Stimulated activated CD8-positive, alpha-beta memory T cell treated with anti-CD3 and anti-CD28 coated beads, Interleukin-4, amount 100 ng/mL, for 1 hour (primary cell): ENCODE measurements at places on chromosomes 4 and X.

- no peak for DNase-seq
Measured at GRCh38 chrX:427812-428725, 41.4 kb upstream of the PPP2R3B start.

GRCh38 chr4:182219411-182220056 lies 23.7 kb upstream of the TENM3 start:
- no peak for DNase-seq

- no peak for DNase-seq
Measured at GRCh38 chr4:40394236-40394635, 59.1 kb downstream of the CHRNA9 start.

DNA sequence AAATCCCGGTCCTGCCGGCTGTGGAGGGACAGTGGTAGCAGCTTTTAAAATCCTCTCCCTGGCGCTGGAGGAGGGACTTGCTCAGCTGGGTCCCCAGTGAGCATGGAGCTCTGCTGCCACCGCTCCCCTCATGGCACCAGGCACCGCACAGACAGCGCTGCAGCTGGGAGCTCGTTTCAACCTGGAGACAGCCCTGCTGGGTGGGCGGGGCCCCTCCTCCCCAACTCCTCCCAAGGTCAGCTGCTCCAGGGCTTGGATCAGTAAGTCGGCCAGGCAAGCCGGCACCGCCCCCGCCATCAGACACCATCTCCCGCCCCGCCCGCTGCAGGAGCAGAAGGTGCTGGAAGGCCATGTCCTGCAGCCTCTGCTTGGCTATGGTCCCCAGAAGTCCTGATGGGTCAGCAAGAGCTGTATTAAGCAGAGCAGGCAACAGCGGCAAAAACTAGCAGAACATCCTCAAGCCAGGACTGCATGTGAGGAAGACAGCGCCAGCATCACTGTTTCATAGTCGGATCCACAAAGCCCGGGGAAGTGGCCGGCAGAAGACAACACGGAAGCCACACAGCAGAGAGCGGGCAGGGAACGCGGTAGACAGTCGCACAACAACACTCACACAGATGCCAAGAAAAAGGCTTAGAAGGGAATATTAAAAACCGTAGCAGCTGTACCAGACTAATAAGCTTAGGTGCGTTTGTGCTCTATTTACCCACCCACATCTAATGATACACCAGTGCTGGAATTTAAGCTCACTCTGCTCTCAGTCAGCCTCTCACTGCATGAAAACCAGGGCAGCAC lies 16.2 kb downstream of the ZFYVE28 start:
- DNase-seq, result no peak

- DNase-seq, result no peak
Measured at GRCh38 chrX:76920607-76921006, 493.1 kb downstream of the MAGEE1 start.

GRCh38 chr4:185945252-185945651 lies 123.7 kb upstream of the TLR3 start:
- no peak for DNase-seq

- DNase-seq, result no peak
Measured at GRCh38 chrX:64190136-64190740, 15.3 kb downstream of the AMER1 start.

DNA sequence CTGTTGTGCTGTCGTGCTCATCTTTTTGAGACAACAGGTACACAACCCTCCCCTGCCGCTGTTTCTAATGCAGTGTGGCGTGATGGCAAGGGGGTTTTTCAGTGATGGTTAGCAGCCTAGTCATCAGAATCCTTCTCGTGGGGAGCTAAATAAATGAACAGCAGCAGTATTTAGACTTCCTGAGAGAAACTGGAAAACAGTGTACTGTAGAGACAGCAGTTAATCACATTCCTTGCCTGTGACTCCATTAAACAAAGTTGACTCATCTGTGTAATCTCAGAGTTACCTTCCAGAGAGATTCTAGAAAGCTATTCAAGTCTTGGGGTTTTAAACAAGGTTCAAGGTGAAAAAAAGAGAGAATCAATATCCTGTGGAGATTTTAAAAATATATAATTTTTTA lies 1753.2 kb upstream of the PCDH7 start:
- DNase-seq, result no peak

- no peak for DNase-seq
Measured at GRCh38 chrX:148784856-148785255, 284.4 kb downstream of the AFF2 start.

- DNase-seq, result no peak
Measured at GRCh38 chrX:154738011-154738738, 12.7 kb downstream of the GAB3 start.

DNA sequence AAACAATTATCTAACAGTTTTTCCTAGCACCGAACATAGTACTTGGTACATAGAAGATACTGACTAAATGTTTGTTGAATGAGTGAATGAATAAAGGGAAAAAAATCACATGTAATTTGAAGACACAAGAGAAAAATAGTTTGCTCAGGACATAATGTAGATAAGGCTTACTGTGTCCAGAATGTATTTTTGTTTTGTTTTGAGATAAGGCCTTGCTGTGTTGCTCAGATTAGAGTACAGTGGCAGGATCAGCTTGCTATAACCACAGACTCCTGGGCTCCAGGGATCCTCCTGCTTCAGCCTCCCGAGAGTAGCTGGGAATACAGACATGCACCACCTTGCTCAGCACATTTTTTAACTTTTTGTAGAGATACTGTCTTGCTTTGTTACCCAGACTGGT lies 6.5 kb downstream of the FAM199X start:
- no peak for DNase-seq

GRCh38 chrX:22486296-22486695 lies 213.6 kb downstream of the CBLL2 start:
- DNase-seq, result no peak

GRCh38 chr4:128649161-128649560 lies 160.3 kb upstream of the JADE1 start:
- DNase-seq, result no peak

DNA sequence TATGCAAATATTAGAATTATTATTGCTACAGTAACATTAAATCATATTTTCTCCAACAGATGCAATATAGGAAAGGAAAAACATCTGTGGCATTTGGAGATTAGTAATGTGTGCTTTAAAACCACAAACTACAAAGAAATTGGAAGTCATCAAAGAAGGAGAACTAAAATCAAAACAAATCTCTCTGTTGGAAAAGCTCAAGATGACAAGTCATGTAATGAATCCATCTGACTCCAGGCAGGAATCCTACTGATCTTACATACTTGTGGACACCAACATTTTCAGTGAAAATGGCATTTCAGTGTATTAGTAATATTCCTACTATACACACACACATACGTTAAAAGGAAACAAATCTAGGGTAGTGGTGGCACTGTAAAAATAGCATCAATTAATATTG lies 98.2 kb downstream of the SLC39A8 start:
- DNase-seq, result no peak

DNA sequence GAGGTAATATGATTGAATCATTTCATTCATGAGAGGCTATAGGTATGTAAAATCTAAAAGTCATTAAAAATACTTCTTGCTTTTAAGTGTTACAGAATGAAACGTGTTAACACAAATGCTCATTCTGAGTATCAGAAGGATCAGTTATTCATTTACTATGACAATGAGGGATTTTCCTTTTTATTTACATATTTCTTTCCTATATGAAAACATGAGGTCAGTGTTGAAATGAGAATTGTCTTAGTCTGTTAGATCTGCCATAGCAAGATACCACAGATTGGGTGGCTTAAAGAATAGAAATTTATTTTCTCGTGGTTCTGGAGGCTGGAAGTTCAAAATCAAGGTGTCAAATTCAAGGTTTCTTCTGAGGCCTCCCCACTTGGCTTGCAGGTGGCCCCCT lies 181.2 kb downstream of the ARHGAP10 start:
- DNase-seq, result no peak

DNA sequence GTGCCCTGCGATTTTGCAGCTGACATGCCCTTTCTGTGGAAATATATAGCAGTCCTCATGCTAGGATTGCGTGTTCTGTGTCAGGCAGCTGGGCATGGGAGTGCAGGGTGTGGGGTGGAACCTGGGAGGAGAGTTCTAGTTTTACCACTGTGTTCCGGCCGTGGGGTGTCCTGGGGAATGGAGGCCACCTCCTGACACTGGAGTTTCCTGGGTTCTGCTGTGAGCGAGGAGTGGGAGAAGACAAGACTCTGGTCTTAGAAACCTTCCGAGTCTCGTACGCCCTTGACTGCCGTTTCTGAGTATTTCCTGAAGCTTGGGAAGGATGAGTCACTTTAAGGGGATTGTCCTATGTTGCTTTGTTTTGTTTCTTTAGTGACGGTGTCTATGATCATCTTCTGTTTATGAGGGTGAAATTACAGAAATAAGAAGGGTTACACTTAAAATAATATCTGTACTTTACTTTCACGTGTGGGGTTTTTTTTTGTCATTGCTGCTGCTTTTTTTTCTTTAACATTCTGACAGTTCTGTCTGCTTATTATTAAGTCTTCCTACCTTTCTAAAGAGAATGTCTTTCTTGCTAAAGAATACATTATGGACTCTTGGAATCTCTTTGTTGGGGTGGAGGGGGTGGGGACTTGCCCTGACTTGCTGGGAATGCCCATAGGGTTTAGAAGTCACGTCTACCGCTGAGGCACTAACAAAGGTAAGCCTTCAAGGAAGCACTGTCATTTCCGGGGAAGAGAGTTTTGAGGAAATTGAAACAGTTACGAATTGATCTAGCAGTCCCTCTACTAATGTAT lies 19.1 kb downstream of the CD99 start:
- no peak for DNase-seq

- DNase-seq, result no peak
Measured at GRCh38 chrX:43805579-43805978, 76.7 kb downstream of the MAOB start.

DNA sequence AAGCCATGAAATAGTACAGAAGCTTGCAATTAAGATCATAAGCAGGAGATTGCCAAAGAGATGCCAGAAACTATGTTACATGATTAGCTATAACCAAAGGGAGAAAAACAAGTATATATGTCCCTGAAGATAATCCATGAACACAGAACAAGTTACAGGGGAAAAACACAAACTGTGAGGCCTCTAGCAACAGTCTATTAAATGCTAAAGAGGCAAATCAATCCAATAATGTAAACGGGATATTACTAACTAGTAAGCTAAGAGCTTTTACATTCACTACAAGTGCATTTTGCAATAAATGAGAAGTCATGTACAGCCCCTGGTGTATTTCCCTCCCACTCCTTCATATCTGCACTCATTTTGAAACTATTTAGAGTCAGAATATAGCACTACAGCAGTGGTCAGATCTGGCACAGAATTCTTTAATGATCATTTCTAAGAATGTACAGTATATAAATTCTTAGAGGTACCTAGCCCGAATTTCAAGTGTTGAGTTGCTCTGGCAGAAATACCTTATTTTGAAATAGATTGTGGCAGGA lies 449.8 kb upstream of the SMIM31 start:
- DNase-seq, result no peak

DNA sequence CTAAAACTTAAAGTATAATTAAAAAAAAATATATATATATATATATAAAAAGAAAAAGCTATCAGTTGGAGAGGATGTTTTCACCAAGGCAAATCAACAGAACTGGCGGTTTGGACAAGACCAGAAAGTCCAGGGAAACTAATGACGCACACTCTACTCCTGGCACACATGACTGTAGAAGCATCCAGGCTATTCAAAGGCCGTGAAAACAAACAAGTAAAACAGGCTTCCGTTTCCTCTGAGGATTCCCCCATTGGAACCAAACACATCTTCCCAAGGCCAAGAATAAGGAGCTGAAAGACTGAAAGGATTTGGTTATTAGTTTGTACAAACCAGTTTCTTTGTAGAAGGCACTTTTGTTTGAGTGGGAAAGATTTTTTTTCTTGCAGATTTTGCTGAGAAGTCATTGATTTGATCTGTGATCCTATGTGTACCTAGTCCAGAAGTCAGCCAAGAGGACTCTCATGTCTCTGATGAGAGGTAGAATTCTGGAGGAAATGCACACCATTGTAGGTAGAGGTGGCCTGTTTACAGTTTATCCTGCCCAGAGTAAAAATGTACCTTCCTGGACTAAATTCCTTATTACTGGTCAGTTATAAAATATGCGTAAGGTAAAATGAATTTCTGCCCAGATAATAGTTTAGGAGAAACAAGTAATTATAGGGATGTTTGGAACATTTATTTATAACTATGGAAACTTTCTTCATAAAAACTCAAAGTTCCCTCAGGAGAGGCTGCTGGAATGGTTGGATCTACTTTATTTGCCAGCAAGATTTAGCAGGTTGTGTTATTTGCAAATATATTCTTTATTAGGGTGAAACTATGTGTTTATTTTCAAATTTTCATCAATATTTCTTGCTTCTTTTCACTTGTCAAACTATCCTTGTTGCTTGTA lies 66.5 kb downstream of the DMP1 start:
- no peak for DNase-seq

DNA sequence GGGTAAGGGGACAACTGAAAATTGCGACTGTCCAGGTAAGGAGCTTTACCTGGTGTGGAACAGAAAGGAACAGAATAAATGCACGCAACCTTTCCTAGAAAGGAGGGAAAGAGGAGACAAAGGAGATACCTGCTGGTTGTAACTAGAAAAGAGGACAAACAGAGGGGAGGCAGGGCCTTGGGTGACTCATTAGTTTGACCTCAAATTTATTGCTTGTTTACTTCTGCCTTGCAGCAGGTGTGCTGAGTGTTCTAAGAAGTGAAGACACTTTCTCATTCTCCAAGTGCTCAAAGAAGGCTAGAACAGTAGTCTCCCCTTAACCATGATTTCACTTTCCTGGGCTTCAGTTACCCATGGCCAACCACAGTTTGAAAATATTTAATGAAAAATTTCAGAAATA lies 123.1 kb upstream of the BOD1L1 start:
- DNase-seq, result no peak

- DNase-seq, result no peak
Measured at GRCh38 chrX:96906741-96907140, 23.0 kb downstream of the RPA4 start.

DNA sequence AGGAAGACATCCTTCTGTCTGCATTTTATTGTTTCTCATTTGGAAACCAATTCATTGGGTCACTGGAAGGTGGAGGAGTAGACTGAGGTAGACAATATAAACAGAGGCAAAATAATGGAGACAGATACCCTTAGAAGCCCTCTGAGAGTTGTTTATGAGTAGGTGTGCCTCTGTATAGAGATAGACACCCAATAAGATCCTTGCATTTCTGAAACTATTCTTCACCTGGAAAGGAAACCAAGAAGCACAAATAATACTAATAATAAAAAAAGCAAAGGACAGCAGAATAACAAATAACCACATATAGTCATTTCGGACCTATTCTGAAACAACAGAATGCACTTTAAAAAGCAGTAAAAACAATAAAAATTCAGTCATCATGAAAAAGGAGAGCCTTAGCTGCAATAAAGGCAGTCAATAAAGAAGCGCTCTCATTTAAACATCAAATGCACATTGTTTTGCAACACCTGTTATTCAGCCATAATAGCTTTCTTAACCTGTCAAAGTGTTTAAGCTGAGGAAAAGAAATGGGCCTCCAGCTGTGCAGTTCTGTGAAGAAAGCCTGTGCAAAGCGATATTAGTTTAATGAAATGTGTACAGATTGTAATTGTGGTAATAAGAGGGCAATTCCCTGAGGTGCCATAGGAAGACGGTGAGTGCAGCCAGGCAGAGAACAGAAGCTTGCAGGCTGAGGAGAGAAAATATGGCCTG lies 904.2 kb downstream of the STPG2 start:
- DNase-seq, result no peak
